ENCODE measurements at places on chromosomes 3 and 15.
A peak's percentile ranks its signal among the peaks of the same experiment; 100 is the strongest.

DNA sequence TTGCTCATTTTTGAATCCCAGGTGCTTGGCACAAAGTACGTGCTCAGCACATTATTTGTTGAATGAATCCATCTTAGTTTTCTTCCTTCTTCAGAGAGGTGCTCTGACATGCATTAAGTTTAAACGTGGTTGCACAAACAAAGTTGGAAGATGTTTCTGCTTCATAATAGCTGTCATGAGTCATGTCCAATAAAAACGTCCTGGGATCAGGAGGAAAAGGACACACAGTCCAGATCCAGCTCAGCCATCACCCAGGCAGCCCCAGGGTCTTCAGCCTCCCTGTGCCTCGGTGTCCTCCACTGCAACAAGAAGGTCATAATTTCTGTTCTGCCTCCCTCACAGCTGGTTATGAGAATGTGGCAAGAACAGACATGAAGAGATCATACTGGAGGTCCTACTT lies 55.4 kb downstream of the CCNL1 start:
- DNase-seq: no peak

DNA sequence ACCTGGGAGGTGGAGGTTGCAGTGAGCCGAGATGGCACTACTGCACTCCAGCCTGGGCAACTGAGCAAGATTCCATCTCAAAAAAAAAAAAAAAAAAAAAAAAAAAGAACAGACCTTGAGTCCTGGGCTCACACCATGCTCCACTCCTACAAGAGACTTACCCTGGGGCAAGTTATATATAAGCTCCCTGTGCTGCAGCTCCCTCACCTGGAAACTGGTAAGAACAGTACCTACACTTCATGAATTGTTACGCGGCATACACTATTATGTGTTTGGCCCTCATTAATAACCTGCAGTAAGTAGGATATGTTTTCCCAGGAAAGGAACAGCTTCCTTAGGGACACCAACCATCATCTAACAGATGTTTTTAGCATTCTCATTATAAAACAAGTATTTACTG lies 119.6 kb downstream of the FMN1 start:
- DNase-seq: no peak

DNA sequence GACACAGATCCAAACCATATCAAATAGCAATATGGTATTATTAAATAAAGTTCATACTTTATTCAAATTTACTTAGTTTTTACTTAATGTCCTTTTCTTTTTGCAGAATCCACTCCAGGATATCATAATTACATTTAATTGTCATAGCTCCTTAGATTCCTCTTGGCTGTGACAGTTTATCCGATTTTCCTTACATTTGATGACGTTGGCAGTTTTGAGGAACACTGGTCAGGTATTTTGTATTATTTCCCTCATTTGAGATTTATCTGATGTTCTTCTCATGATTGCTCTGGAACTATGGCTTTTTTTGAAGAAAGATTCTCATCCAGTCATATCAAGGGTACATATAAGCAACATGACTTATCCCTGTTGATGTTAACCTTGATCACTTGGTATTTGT lies 198.3 kb upstream of the STAC start:
- DNase-seq: no peak

DNA sequence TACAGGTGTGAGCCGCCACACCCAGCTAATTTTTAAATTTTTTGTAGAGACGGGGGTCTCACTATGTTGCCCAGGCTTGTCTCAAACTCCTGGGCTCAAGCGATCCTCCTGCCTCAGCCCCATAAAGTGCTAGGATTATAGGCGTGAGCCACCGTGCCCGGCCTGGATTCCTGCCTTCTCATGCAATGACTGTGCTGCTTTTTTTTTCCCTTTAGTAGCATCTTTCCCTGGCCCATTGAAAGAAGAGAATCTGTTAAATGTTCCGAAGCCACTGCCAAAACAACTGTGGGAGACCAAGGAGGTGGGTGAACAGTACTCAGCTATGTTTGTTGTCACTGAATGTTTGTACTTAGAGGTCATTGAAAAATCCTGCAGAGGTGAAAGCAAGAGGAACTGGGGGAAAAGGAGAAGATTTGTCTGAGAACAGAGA lies 88.0 kb downstream of the CRTC3 start:
- DNase-seq: no peak

DNA sequence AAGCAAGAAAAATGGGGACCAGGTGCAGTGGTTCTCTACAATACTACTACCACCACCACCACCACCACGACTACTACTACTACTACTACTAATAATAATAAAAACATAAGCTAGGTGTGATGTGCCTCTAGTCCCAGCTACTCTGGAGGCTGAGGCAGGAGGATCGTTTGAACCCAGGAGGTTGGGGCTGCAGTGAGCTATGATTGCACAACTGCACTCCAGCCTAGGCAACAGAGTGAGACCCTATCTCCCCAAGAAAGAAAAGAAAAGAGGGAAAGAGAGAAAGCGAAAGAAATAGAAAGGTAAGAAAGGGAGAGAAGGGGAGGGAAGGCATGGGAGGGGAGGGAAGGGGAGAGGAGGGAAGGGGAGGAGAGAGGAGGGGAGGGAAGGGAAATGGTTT lies 350.6 kb downstream of the FOXP1 start:
- no peak for DNase-seq

DNA sequence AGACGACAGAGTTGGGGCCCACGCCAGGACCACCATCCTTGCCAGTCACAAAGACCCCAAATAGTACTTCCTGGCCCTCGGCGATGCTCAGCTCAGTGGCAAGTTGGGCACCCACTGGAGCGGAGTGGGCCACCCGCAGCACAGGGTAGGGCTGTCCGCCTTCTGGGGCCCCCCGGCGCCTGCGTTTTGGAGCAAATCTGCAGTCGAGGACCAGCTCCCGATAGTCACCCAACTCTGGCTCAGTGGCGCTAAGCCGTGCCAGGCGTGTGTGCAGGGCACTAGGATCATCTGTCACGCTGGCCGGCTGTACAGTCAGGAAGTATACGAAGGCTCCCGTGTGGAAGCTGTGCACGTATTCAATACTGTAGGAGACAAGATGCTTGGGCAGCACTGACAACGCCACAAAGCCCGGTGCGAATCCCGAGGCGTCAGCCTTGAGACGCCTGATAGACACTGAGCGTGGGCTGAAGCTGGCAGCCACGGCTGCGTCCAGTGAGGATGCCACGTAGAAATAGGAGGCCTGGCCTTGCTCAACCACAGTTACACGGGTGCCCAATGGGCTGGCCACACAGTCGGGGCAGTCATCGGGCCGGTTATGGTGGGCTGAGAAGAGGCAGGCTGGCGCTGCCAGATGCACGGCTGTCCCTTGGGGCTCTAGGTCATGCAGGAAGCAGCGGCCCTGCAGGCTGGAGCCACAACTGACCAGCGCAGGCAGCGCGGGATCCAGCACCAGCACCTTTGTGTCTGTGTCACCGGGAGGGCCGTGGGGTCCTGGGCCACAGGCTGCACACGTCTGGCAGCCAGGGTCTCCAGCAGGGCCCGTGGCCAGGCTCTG lies 945 bp downstream of the MST1R start:
- peak; percentile 38 for DNase-seq

GRCh38 chr3:146503461-146504202 lies 34.3 kb upstream of the PLSCR2 start:
- DNase-seq: no peak

DNA sequence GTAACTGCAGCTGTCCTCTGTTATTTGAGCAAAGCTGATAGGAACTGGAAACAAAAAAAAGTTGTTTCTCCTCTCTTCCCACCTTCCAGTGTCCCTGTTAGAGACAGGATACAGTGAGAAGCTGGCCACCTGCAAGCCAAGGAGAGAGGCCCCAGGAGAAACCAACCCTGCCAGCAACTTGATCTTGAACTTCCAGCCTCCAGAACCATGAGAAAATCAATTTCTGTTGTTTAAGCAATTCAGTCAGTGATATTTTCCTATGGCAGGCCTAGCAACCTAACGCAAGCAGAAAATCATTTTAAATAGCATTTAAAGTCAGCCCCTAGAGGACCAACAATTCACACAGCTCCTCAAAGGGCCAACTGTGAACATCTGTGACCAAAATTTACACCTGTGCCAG lies 291.3 kb downstream of the OXSM start:
- DNase-seq: no peak

- DNase-seq: no peak
Observed at GRCh38 chr3:63895422-63896189, 16.6 kb downstream of the SCAANT1 start.

All from SW480 (cell line).